Right hindlimb (tissue), 1 donor: ENCODE measurements at places on chromosomes 11 and 22.

GRCh38 chr22:29979777-29980321 is 96.9 kb downstream of the MTMR3 start:
- DNase-seq = no peak

DNA sequence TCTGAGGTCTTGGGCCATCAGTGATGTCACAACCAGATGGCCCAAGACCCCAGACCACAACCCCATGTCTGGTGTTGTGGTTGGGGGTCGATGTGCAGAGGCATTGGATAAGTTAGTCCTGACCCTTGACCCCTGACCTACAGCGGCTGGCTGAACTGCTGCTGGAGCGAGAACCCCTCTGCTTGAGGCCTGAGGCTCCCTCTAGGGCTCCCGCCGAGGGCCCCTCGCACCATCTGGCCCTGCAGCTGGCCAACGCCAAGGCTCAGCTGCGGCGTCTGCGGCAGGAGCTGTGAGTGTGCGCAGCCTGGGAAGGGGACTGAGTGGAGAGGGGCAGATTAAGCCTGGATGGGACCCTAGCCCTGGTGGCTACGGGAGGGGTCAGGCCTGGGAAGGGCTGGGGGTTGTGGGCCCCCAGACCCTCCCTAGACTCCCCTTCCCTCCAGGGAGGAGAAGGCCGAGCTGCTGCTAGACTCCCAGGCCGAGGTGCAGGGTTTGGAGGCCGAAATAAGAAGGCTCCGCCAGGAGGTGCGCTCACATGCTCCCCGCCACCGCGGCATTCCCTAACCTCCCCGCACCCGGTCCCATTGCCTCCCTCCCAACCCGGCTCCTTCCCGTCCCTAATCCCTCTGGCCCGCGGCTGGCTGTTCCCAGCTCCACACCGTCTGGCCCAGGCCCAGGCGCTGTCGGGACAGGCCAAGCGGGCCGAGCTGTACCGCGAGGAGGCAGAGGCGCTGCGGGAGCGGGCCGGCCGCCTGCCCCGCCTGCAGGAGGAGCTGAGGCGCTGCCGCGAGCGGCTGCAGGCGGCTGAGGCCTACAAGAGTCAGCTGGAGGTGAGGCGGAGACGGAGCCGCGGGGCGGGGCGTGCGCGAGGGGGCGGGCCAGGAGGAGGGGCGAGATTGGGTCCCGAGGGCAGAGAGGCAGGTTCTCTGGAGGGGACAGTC is 2.1 kb downstream of the CCDC88B start:
- DNase-seq = peak; percentile 87

DNA sequence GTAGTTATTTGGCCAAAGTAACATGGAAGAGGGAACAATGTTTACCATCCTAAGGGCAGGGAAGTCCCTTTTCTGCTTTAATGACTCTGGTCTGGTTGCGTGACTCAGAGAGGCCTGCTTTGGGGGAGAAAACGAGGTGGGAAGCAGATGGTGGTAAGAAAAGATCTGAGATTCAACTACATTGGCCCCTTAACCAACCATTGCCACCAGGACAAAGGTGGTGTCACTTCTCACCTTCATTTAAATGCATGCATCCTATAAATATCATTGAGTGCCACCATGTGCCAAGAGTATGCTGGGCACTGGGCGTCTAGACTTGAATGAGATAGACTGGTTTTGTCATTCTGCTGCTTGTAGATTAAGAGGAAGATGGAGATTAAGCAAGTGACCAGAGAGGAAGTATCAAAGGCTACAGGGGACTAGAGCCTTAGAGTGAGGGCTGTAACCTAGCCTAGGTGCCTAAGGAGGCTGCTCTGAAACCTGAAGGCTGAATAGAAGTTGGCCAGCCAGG is 3.6 kb upstream of the SORL1 start:
- DNase-seq = no peak

GRCh38 chr11:95922536-95923438 is 1.1 kb downstream of the MTMR2 start:
- DNase-seq = no peak

- DNase-seq = no peak
Observed at GRCh38 chr11:128316541-128317227, 270.7 kb downstream of the ETS1 start.
